ENCODE measurements at places on chromosomes 7 and 10.

DNA sequence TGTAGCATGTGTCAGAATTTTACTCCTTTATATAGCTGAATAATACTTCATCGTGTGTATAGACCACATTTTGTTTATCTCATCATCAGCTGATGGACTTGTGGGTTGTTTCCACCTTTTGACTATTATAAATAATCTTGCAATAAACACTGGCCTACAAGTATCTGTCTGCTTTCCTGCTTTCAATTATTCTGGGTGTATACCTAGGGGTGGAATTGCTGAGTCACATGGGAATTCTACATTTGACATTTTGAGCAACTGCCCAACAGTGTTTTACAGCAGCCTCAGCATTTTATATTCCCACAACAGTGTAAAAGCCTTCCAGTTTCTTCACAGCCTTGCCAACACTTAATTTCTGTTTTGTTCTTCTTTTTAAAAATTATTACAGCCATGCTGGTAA is 200.3 kb upstream of the PRSS1 start:
- DNase-seq, result no peak

GRCh38 chr7:39164887-39165286 is 187.2 kb downstream of the POU6F2 start:
- DNase-seq, result no peak

GRCh38 chr7:84735677-84736076 is 451.2 kb downstream of the SEMA3D start:
- DNase-seq, result no peak

GRCh38 chr7:117259615-117260014 is 63.2 kb downstream of the WNT2 start:
- no peak for DNase-seq

GRCh38 chr10:93553482-93554315 is 12.8 kb upstream of the FFAR4 start:
- DNase-seq, result no peak

DNA sequence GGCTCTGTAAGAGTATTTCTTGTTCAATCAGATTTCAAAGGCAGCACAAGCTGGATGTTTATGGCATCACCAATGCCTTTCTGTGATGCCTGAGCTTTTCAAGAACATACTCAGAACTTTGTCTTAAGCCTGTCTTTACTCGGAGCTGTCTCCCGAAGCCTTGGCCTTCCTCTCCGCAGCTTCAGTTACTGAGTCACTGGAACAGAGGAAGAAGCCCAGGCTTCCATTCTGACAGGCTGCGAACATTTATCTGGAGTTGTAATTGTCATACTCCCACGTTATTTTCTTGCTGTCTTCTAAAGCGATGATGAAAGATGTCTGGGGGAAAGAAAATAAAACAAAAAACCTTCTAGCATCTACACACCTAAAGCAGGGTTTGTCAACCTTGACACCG is 43.9 kb downstream of the GRK5 start:
- no peak for DNase-seq

All from T-helper 9 cell (primary cell).